ENCODE measurements at places on chromosomes 7 and 10.

DNA sequence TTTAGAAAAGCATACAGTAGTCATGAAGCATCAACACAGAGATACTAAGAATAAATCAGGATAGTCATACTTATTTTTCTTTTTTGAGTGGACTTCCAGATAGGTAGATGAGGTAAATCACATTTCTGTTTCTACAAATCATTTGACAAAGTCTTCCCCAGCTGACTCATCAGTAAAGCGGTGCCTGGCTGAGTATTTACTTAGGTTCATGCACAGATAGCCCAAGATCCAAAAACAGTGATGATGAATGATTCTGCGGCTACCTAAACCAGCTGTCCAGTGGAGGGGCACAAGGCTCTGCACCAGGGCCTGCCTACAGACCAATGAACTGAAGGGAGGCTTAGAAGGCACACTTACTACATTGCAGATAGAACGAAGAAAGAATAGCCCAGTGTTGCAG lies 113.1 kb downstream of the PARP12 start:
- no peak for DNase-seq

- DNase-seq = no peak
Measured at GRCh38 chr10:111756217-111757061, 427.1 kb downstream of the GPAM start.

DNA sequence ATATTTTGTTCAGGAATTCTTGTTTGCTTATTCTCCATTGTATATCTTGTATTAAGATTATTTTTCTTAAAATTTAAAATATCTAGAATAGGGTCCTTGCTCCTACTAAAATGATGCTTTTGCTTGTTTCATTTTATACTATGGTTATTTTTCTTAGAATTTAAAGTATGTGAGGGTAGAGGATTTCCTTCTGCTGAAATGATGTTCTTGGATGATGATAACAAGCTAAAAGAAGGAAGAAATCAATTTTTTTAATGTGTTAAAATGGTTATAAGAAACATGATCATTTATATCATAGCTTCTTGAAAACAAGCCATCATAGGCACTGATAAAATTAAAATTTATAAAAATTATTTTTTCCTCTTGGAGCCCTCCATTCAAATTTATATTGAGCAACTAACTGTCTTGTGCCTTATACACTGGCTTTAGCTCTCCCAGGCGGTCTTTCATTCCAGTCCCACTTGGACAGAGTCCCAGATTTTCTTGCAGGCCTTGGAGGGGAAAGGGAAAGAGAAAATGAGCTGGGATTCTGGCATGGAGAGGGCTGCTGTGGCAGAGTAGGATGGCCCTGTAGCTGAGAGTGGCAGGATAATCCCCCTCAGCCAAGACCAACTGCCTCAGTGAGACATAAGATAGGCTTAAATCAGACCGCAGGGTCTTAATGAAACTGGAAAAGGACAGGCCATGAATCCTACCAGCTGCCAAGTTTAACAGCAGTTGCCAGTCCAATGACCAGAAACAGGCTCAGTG lies 60.2 kb downstream of the DNAJB9 start:
- DNase-seq = peak; percentile 87

- no peak for DNase-seq
Measured at GRCh38 chr7:144862612-144863319, 26.9 kb upstream of the TPK1 start.

DNA sequence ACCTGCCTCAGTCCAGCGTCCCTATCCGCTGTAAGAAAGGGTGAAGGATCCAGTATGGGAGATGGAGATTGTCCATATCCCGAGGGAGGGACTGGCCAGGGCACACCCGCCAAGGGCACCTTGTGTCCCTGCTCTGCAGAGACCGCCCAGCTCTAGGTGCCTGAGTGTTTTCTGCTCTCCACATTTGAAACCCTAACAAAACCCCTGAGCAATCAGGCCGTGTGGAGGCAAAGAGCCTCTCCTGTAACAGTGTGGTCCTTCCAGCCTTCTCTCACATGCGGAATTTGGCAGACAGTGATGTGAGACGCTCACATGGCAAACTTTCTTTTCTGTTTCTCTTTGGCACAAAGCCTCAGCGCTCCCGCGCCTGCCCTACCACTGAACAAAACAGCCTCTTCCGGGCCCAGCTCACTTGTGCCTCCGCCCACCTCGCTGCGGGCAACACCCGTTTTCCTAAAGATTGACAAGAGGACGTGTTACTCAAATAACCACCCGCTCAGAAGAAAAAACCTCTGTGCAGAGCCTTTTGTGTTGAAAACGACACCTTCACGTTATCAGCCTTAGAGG lies 514.8 kb downstream of the DNAJB6 start:
- DNase-seq = no peak

GRCh38 chr7:30406664-30407425 lies 71.7 kb downstream of the NOD1 start:
- DNase-seq = no peak

GRCh38 chr10:5036511-5036910 lies 32.9 kb upstream of the AKR1C2 start:
- no peak for DNase-seq

- peak; percentile 23 for DNase-seq
Measured at GRCh38 chr10:34854147-34854601, 39.1 kb upstream of the PARD3 start.
